ENCODE measurements at places on chromosomes 11 and 22. TPM values are rescaled to one million over a fixed set of nuclear protein-coding genes. Genes with fewer than 3 reads are reported as not detected.
A peak's percentile ranks its signal among the peaks of the same experiment; 100 is the strongest.

GRCh38 chr22:27726686-27727449 is 74.7 kb downstream of the MN1 start:
- peak; percentile 91 for ATAC-seq

DNA sequence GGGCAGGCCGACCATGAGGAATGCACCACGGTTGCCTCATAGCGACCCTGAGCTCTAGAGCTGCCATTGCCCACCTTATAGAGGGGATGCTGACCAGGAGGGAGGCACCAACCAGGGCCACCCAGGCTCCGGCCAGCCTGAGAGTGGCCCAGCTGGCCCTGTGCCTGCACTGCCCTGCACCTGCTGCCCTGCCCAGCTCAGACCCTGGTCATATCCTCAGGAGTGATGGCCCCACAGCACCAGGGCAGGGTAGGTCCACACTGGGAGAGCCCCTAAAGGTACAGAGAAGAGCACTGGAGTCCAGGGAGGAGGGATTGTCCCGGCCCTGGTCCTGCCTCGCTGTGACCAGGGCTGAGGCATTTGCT is 127.8 kb downstream of the MED15 start:
- no peak for ATAC-seq

- ATAC-seq, result no peak
Measured at GRCh38 chr11:71335371-71335770, 83.0 kb upstream of the SHANK2 start.

DNA sequence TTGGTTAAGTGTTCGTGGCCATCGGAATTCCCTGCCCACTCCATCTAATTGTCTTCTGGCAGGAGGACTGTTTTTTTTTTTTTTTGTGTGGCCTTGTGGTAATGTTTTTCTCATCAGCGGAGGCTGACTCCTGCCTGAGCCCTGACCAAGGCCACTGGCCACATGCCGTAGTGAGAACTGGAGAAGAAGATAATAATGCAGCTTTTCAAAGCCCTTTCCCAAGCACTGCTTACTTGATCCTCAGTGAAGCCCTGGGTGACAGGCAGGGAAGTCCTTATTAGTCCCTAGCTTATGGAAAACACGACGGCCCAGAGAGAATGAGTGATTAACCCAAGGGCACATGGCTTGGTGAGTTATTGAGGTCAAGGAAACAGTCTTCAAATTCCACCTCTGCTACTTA is 71.2 kb downstream of the ADM start:
- ATAC-seq, result no peak

DNA sequence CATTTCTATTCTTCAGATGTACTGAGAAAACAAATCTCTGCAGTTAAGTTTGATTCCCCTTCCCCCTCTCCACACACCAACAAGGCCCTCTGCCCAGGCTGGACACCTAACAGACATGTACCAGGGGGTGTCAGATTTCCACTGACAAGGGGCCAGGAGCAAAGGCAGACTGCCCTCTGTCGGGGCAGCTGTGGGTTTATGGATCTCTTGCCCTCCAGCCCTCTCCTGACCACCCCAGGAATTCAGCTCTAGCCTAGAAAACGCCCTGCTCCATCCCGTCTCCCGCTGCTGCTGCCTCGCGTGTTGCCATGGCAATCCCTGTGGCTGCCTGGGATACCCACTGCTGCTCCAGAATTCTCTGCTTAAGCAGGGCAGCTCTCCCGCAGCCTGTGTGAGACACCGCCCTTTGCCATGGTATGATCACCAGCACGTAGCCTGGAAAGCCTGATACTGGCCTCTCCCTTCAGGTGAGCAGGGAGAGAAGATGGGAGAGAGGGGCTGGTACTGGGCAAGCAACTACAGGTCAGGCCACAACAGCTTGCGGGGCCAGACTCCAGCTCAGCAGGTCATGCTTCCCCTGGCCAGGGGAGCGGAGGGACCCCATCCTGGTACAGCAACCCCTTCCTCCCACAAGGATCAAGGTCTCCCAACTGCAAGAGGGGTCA is 41.6 kb downstream of the BUD13 start:
- peak; percentile 91 for ATAC-seq

DNA sequence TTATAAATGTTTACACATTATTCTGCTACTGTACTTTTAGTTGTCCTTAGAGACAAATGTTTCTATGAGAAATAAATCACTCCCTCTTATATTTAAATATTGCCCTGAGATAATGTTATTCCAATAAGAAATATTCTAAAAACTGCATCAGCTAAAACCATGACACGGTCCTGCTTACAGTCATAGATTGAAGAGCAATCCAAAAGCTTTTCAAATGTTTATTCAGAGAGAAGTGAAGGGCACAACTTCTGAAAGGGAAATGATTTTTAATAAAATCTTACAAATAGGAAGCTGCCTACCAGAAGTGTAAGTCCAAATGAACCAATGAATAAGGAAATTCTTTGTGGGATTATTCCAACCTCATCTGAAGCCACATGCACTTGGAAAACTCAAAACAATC is 49.2 kb downstream of the STK33 start:
- ATAC-seq, result no peak

DNA sequence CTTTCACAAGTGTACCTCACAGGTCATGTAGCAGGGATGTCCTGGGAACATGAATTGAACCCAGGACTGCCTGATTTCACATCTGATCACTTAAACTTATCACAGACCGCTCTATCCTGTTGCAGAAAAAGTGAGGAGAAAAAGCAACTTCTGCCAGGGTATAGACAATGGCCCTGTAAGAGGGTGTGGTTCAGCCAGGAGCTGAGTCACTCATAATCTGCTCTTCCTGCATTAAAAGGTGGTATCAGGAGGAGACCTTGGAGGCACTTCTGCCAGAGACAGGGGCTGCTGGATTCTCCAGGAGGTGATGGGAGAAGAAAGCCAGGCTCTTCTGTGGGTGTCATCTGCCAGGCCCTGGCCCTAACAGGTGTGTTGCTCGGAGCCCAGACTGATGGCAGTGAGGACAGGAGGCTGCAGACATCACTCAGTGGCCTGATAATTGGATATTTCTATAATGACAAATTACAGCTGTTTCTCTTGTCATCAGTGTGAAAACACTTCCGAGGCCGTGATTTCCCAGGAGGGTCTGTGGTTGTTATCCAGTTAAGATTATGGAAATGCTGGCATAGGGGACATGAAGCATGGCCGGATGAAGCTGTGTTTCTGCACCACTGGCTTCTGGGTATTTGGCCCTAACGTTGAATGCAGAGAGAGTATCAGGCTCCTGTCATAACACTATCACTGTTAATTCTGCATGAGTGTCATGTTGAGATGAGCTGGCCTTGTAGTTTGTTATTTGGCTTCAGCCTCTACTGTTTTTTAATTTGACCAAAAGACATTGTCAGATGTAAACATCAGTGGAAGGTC is 125.1 kb upstream of the ZBED5 start:
- ATAC-seq, result peak; percentile 29

- ATAC-seq, result no peak
Measured at GRCh38 chr11:78207532-78208256, 19.0 kb downstream of the USP35 start.

DNA sequence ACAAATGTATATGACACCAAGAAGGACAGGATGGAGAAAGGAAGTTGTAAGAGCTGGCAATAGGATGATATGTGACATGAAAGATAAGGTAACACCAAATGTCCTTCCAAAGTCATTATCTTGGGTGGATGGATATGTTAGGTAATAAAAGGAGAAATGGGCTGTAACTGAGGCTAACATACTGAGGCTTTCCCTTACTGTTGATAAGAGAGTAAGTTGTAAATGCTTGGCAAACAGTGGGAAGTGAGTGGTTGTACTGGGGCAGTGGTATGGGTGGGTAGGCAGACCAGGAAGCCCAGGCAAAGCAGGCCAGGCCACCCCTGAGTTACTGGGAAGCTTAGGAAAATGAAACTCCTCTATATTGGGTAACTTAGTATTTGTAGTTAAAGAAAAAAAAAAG is 73.7 kb downstream of the ARHGAP42 start:
- ATAC-seq, result no peak

DNA sequence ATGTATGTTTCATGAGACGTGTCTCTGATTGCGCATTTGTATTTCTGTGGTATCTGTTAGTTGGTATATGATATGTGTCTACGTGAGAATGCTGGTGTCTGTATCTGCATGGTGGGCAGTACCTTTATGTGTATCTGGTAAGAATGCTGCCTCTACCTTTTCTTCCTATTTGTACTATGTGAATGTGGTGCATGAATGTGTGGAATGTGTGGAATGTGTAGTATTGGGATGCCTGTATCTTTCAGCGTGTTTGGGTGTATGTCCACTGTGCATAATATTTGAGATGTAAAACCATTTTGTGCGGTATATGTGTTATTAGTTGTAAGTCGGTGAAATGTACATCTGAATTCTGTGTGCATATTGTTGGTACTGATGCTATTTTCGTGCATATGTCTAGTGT is 2.3 kb upstream of the OR51E1 start:
- no peak for ATAC-seq

DNA sequence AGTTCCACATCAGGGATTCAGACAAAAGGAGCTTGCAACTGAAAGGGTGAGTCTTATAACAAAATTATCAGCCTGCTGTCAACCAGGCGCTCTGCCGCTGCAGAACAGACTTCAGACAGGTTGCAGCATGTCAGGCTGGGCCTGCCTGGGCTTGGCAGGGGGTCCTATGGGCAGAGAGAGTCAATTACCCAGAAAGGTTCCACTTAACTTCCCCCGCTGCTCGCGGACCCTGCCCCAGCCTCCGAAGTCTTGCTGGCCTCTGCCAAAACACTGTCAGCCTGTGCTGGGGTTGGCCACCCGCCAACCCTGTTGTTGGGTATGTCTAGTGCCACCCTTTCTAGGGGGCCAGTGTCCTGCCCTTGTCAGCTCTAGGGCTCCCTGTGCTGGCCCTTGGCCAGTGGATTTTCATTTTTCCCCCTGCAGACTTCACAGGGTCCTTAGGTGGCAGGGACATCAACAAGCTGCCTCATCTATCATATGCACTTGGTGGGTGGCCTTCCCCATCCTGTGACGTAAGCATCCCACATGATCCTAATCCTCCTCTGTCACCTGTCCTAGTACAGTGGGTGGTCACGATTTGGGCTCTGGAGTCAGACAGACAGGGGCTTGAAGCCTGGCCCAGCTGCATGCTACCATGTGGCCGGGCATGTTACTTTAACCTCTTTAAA is 166.5 kb upstream of the CADM1 start:
- ATAC-seq, result no peak

DNA sequence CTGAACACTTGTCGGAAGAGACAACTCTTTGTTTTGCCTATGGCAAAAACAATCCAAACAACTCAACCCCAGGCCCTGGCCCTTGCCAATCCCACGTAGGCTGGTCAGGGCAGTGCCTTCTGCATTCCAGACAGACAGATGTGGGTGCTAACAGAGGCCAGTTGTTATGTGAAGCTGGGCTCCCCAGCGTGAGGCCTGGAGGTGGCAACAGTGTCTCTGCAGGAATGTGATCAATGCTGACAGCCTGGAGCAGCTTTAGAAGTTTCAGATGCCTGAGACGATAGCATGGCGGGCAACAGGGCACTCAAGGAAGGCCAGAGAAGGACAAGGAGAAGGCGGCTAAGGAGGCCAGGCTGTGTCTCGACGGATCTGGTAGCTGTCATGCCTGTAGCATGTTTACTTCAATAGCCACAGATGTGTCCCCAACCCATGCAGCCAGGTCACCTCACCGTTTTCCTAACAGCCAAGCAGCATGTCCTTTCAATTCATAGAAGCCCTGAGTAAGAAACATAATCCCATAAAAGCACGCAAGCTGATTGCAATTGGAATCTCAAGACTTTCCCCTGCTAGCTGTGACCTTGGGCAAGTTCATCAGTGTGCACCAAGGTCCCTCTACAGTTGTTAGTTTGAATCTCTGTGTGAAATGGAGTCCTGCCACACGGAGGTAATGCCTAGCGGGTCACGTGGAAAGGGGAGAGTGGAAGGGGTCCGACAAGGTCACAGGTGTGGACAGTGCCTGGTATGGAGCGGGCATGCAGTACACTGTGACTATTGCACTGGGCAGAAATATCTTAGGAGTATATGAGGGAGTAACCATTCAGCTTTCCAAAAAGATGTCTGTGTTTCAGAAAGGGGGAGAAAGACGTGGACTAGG is 14.2 kb upstream of the PPM1F start:
- ATAC-seq, result no peak

DNA sequence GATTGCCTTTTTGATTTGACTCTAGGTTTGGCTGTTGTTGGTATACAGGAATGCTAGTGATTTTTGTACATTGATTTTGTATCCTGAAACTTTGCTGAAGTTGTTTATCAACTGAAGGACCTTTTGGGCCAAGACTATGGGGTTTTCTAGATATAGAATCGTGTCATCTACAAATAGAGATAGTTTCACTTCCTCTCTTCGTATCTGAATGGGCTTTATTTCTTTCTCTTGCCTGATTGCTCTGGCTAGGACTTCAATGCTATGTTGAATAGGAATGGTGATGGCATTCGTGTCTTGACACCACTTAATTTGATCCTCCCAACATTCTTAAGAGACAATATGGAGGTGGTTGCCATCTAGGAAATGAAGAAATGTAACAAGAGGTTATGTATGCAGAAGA is 388.1 kb upstream of the API5 start:
- ATAC-seq, result no peak

DNA sequence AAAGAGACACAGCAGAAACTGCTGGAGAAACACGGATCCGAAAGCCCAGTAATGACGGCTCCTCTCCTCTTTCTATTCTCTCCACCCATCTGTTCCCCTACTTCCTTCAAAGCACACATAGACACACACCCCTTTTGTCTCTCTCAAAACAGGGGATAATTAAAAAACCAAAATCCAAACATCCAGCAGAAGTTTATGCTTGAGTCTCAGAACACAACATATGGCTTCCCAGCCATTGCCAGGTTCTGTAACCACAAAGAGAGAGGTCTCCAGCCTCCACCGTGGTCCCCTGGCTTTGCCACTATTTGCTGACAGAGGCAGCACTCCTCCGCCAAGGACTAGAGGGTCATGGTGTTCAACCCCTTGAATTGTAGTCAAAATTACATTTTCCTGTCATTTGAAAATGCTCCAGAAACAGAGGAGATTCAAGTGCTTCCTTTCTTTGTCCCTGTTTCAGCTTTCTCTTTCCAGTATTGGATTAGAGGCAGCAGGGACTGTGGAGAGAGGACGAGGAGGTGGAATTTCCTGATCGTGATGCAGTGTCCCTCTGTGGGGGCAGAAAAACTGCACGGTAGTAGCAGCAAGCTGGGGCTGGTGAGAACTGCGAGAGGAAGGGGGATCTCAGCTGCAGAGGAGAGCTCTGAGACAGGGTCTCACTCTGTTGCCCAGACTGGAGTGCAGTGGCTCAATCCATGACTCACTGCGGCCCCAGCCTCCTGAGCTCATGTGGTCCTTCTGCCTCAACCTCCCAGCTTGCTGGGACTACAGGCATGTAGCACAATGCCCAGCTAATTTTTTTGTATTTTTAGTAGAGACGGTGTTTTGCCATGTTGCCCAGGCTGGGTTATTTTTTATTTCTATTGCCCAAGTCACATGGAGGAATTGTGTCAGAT is 60.3 kb downstream of the UBASH3B start:
- no peak for ATAC-seq

GRCh38 chr11:29095821-29096220 is 921.0 kb downstream of the KCNA4 start:
- ATAC-seq, result no peak

Gene KCNK7
- not detected for total RNA-seq

Gene P2RY6
- total RNA-seq, result not detected

Gene CCDC87
- 0.61 TPM for total RNA-seq

Gene OR6T1
- not detected for total RNA-seq

Gene FADS3
- total RNA-seq, result 12.0 TPM

Gene FZD4
- total RNA-seq, result 3.2 TPM

Measured in motor neuron (in vitro differentiated cells).